ENCODE measurements at places on chromosomes 6 and 20. TPM values are rescaled to one million over a fixed set of nuclear protein-coding genes. Genes with fewer than 3 reads are reported as not detected.
A peak's percentile ranks its signal among the peaks of the same experiment; 100 is the strongest.

Gene GHRH
- not detected for polyA plus RNA-seq

DNA sequence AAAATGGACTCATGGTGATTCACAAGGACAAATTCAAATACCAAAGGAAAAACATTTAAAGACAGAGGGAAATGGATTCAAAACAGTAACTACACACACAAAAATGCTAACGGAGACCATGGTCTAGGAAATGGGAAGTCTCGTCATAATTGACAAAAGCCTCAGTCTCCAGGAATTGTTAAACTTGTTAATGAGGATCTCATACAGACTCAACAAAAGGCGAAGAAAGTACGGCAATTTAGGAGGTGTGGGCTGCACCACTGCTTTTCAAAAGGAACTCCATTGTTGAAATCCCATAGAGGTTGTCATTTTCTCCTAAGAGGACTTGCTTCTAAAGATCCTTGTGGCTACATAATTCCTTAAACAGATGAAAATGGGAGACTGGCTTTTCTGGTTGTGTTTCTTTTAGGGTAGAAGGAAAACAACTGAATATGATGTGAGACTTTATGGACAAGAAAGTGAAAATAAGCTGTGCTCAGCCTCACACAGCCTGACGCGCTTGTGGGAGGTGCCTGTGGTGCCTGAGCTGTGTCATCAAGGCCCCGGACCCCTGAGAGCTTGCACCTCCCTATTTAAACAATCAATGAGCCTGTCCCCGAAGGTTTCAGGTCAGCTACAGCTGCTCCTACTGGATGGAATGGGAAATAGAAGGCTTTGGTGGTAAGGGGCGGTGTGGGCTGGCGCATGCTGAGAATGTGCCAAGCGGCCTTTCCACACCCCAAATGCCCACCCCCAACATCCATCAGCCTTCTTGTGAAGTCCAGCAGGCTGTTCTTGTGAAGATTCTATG lies 2.5 kb upstream of the CLDN20 start:
- DNase-seq: no peak

Gene AHCY
- 153 TPM for polyA plus RNA-seq

DNA sequence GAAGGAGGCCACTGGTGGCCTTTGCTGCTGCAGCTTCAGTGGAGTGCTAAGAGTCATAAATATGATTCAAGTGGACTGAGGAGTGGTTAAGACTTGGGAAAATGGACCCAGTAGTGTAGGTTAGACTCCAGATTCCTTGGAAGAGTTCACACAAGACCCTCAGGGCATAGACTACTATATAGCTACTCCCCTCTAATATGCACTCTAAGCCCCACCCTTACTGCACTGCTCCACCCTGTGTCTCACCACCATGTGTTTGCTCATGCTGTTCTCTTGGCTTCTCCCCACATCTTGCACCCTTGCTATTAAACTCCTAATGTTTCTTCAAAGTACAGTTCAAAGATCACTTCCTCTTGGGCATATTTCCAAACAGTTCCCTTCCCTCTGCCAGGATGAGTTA lies 5.7 kb downstream of the KCNQ5 start:
- no peak for DNase-seq

DNA sequence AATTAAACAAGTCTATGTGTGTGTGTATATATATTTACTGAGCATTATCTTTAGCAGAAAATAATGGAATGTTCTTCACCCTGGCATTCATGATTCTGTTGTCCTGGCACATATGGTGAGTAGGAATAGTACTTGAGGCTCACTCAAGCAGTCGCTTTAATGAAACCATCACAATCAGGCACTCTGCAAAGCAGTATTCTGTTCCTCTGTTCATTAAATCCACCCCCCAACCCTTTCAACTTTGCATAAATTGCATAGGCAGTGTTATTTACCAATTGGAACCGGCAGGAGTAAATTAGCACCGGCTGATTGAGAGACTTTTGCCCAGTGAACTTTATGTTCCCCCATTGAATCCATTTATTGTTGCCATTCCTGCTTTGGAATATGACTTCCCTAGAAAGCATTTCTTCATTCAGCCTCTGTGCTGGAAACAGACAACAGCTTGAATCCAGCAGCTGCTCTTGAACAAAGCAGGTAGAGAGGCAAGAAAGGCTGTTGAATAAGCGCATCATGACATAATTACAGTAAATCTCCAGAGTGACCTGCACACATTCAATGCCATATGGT lies 268.0 kb upstream of the RNF217 start:
- DNase-seq: no peak

DNA sequence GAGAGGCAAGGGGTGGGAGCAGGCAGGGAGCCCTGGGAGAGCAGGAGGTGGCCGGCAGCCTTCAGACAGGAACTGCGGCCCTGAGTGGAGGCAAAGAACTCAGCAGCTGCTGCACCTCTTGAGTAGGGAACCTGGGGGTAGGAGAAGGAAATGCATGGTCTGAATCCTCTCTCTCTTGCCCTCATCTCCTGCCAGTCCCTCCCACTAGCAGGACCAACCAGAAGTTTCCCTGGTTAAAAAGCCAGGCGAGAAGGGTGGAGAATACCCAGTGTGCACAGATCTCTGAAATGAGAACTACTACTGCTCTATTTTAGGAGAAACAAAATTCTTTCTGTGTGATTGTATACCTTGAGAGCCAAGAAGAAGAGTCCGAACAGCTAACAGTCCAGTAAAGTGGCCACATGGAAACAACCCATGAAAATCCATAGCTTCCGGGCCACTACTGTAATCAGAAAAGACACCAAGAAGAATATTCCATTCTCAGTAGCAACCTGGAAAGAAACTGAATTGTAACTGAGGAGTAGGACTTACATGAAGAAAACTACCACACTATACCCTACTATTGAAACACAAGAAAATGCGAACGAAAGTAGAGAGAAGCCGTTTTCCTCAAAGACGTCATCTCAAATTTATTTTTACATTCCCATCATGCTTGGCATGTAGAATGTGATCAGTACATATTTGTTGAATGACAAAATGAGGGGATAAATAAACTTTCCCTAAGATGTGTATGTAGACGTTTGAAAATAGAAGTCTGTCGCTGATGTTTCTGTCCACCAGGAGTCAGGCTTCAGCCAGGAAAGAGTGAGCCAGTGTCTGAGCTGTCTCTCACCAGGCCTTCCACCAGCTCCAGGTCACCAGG lies 25.6 kb downstream of the WRNIP1 start:
- DNase-seq: peak; percentile 63

Gene PRKN
- polyA plus RNA-seq: 5.2 TPM

DNA sequence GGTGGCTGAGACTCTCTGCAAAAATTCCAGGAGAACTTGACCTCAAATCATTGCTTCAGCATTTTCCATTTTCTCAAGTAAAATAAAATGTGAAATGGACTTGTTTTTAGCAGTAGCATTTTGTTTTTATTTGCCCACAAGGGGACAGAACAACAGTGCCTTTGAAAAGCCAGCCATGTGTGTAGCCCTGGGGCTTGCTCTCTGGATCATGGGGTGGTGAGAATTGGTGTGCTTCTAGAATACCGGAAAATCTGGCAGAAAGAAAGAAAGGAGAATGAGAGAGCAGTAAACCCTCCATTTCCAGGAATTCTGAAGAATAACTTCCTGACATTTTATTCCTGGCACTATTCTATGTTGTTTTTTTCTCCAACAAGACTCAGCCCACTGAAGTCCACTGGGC lies 254.7 kb upstream of the MOCS1 start:
- no peak for DNase-seq

Gene ATP6V1G2
- polyA plus RNA-seq: 3.3 TPM

DNA sequence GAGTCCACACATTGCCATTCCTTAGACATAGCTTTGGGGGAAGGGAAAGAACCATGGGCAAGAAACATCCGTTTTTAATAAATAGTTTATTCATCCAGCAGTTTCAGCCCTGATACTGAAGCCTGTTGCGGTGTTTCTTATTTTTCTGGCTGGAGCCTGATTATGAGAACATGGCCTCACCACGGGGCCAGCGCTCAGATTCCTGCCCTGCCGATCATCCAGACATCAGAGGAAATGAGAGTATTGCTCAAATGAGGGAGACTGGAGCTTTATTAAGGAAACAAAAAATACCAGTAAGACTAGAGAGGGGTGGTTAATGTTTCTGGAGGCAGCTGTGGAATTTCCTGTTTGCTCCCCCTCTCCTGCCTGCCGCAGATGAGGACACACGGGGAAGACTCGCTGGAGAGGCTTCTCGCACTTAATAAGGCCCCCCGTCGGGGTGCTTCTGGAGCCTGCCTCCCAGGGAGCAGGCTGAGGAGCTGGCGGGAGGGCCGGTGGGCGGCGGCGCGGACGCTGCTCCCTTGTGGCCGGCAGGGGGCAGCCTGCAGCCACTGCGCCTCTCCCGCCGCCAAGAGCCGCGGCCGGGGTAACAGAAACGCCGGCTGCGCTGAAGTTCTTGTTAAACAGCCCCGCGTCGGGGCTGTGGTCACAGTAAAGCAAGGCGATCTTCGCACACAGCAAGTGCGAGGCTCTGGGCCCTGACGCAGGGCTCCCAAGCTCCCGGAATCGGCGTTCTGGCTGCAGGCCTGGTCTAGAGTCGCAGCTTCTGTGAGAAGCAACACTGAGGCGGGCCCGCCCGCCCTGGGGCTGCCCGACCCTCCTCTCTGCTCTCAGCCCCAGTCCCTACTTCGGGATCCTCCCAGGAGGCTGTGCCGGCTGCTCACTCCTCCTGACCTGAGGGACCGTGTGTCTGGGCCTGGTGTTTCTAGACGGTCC lies 17.5 kb downstream of the LEMD2 start:
- peak; percentile 66 for DNase-seq

GRCh38 chr6:136525586-136526195 lies 24.5 kb downstream of the MAP7 start:
- no peak for DNase-seq

DNA sequence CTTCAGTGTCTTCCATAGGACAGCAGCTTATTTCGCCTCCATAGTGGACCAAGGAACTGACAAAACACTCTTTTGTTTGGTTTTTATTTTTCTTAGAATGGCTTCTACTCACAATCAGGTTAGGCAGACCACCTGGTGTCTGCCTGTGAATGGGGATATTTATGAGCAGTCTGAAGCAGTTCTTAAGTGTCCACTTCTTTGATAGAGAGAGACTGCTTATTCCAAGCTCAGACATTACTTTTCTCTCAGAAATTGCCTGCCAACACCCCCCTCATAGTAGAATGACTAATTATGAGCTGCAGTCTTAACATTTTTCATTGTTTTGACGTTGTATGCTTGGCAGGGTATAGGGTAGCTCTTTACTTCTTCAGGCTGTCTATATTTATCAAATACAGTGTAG lies 174.7 kb downstream of the ZFAND3 start:
- DNase-seq: no peak

DNA sequence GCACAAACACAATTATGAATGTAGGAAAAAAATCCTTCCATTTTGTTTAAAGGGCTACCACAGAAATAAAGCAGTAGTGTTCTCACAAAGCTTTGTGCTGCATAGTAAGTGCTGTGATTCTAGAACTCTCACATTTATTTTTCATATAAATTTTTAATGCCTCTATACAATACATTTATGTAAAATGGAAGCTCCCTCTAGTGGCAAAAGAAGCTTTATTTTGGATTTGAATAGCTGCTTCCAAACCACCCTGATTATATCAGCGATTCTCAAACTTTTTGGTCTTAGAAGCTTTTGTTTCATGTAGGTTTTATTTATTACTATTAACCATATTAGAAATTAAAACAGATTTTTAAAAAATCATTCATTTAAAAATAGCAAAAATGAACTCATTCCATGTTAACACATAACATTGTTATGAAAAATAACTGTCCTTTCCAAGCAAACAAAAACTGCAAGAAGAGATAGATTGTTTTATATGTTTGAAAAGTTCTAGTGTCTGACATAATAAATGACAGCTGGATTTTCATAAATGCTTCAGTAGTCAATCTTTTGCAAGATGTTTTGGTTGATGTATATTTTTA lies 38.4 kb downstream of the HS3ST5 start:
- peak; percentile 31 for DNase-seq

DNA sequence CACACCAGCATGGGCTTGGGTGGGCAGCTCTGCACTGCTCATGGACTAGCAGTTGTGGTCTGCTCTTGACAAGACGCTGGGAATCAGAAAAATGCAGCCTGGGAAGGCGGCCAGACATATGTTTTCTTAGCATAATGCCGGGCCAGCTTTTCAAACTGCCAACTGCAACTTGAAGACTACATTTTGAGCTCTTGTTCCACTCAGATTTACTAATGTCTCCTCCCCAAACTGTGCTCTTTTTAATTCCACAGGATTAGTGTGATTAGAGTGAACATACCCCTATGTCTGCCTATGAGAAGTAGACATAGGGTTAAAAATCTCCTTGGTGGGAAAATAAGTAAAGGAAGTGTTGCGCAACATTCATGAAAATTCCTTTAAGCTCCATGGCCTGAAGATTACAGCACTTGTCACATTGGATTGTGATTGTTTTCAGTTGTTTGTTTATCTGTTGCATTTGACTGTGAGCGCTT lies 5.3 kb upstream of the FNDC1 start:
- peak; percentile 89 for DNase-seq

DNA sequence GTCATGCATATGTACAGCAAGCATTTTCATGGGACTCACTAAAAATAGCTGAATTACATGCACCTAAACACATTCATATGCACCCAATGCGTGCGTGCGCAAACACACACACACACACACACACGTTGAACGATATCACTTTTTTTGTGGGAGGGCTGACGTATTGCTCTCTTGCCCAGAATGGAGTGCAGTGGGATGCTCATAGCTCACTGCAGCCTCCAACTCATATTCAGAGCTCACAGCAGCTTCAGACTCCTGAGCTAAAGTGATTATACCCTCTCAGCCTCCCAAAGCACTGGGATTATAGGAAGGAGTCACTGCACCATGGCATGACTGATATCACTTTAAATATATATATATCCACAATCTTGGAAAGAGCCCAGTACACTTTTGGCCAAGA lies 620.4 kb upstream of the MANEA start:
- DNase-seq: no peak

DNA sequence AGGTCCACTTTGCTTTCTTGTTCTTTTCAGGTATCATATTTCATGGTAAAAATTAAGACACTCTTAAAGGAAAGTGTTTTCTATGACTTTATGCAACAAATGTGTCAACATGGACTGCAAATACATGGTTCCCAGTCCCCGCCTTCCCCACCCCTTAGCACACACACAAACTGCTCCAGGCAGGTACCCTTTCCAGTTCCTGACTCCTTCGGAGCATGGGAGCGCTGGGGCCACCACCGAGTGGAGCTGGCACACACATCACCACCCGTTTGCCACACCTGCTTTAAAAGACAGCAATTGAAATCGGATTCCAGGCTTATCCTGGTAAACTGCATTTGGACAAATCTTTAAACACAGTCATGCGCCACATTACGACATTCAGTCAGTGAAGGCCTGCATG lies 22.2 kb downstream of the RNASET2 start:
- no peak for DNase-seq
